ENCODE measurements at places on chromosomes 2 and 18. TPM values are rescaled to one million over a fixed set of nuclear protein-coding genes. Genes with fewer than 3 reads are reported as not detected.

GRCh38 chr2:216126943-216127342, 17.8 kb downstream of the XRCC5 start:
- DNase-seq = no peak

GRCh38 chr18:38923126-38923525, 1357.5 kb upstream of the CELF4 start:
- DNase-seq = no peak

- no peak for DNase-seq
Observed at GRCh38 chr2:106359512-106359911, 108.7 kb downstream of the RGPD3 start.

- DNase-seq = no peak
Observed at GRCh38 chr2:219634951-219635751, 7.7 kb downstream of the SLC4A3 start.

DNA sequence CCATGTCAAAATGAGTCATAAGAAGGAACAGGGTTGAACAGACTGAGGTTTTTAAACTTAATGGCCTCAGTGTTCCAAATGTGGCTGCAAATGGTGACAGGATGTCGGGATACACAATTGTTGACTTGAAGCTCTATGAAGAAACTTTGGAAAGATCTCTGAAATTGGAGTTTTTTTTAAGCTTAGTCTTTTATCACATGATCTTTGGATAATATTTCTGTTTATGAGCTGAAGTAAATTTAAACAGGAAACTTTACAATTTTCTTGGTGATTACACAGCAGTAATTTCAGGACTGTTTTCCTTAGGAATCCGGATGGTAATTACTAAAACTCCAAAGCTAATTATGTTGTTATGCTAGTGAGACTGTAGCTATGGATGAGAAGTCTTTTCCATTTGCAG, 199.1 kb upstream of the NRXN1 start:
- no peak for DNase-seq

- DNase-seq = no peak
Observed at GRCh38 chr2:104091894-104092293, 762.0 kb upstream of the POU3F3 start.

DNA sequence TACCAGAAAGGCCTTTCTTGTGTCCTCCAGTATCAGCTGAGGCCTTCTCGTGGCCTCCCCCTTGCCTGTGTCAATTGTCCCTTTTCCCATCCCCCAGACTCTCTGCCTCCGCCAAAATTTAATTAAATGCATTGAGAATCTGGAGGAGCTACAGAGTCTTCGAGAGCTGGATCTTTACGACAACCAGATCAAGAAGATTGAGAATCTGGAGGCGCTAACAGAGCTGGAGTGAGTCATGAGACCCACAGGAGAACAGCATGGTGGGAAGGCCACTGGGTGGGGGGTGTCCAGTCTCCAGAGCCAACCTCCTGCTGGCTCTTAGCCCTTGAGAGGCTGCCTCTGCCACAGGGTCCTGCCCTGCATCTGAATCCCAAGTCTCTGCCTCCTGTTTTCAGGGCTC, 8.8 kb downstream of the PPP1R7 start:
- no peak for DNase-seq

DNA sequence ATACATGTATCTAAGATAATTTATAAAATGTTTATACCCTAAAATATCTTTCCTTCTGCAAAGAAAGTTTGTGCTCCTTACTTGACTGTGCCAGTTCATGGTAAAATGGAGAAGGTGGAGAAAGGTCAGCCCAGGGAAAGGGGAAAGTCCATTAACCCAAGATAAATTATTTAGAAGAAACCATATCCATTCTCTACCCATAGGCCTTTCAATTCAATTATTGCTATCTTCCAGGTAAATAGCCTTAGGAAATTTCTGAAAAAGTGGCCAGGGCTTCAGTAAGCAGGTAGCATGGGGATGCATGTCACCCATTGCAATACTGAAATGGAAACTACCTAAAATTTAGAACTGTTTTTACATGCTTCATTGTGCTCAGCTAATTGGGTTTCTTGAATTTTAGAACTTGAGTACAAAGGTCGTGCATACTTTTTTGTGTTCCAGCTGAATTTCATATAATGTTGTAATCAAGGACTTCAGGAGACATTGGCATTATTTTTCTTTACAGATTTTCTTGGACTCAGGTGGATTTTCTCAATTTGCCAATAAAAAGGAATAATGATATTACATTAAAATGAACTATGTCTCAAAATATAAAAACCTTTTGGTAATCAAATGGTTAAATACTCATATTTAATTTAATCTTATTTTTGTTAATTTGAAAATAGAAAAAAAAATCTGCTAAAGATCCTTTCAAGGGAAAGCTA, 124.9 kb downstream of the CSRNP3 start:
- DNase-seq = no peak

Gene ZAP70
- total RNA-seq = 2.7 TPM
